ENCODE measurements at places on chromosomes 1 and 21.

- no peak for DNase-seq
Measured at GRCh38 chr21:36584980-36585940, 105.3 kb upstream of the CLDN14 start.

- DNase-seq: no peak
Measured at GRCh38 chr1:159869607-159870006, 7.2 kb upstream of the VSIG8 start.

DNA sequence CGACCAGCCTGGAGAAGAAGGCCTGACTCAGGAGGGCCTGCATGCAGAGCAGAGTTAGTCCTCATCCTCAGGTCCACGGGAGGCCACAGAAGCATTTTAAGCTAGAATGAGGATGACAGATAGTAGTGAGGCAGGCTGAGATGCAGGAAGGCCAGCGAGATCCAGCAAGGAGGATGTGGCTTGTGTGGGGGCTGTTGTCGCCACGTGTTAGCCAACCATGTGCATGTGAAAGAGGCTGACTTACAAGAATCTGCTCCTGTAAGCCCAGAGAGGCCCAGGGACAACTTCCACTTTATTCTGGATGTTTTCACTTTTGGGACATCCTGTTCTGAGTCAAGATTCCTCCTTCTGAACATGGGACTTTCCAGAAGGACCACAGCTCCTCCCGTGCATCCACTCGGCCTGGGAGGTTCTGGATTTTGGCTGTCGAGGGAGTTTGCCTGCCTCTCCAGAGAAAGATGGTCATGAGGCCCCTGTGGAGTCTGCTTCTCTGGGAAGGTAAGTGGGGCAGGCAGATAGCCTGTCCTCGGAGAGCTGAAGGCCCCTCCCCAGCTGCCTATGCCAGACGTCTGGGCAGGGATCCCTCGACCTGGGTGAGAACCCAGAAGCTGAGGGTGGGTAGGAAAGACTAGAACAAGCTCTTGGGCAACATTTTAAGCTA lies at the start of gene SLAMF8:
TSS of gene SLAMF8 (plus strand) at position 433 of the 661 bp plus-strand sequence. CDS start at position 459, 26 bp downstream.
- no peak for DNase-seq

- DNase-seq: no peak
Measured at GRCh38 chr1:220685879-220686278, 4.3 kb upstream of the C1orf115 start.
